ENCODE measurements at places on chromosomes 16 and 17.

DNA sequence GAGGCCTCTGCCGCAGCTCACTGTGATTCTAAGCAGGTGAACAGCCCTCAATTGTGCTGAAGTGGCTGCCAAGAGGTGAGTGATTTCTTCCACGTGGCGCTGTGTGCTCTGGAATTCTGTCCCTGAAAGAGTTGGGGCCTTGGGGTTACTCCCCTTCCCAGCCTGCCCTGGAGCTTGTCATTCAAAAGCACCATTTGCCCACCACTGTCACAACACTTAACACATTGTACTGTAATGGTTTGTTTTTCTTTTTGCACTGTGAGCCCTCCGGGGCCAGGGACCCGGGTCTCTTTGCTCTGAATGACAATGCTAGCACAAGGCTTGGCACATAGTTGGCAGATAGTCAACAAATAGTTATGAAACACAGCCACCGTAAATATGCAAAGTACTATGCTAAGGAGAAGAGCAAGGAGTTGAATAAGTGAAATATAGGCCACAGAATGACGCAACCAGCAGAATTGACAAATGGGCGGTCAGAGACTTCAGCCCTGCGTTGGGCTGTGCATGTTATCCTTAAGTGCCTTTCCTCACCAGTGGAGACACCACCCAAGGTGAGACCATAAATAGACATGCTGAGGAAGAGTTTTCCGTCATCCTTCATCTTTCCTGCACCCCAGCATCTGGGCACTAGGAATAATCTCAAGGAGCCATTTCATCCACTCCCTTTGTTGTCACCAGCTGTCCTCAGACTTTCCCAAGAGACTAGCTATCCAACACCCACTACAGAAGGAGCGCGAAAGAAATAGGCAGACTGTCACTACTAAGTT lies 112.0 kb upstream of the DNAH9 start:
- DNase-seq = no peak

DNA sequence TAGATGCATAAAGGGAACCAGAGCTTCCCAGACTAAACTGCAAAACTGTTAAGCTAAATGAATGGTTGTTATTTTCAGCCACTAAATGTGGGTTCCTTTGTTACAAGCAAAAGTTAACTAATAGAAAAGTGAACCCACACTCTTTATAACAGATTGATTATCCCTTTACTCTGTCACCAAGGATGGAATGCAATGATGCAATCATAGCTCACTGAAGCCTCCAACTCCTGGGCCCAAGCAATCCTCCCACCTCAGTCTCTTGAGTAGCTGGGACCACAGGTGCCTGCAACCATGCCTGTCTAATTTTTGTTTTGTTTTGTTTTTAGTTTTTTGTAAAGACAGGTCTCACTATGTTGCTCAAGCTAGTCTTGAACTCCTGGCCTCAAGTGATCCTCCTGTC lies 6.5 kb downstream of the KRT9 start:
- DNase-seq = no peak

DNA sequence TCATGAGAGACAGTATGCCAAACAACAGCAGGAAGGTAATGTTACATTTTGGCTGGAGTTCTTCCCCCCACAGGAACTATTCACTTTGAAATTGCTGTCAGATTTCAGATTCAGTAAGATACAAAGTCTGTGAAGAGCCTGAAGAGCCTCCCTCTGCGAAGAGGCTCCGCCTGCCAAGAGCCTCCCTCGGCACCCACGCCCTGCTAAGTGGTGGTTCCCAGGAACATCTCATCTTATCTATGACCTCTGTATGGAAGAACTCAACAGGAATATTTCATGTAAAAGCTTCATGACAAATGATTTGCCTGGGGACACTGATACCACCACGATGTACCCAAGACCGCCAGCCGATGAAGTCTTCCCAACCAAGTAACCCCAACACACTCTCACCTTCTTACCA lies 3.2 kb downstream of the ZC3H7A start:
- no peak for DNase-seq

DNA sequence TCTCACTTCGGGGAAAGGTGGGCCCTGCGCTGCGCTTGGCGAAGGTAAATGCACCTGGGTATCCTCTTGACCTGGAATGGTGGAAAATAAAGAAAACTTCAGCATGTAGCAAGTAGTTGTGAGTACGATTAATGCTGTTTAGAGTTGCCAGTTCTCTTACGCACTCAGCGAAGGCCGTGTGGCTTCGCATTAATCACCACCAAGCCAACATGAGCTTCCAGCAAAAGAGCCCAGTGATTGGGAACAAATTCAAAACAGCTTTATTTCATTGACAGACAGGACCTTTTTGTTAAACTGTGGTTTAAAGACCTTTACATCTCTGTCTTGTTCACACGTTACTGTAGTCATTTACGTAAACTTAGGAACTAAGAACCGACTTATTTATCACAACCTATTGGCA lies 531.4 kb downstream of the MAF start:
- no peak for DNase-seq

GRCh38 chr16:31365131-31365865 lies 10.3 kb downstream of the ITGAX start:
- DNase-seq = peak; percentile 57

DNA sequence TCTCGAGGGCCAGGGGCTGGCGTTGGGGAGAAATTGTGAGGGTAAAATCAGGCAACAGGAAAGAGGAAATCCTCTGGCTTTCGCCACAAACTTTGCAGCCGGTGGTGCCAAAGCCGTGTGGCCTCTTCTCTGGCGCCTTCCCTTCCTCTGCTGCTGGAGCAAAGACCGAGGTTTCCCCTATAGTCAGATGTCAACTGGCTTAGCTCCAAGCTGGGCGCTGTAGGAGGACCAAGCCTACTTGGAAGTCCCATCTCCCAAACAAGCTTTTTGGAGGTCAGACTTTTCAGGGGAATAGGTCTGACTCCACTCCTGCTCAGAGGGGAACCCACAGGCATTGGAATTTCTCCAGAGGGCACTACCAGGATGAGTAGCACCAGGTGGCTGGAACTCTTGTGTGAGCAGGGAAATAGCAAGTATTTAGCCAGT lies 5.0 kb downstream of the IGFBP4 start:
- no peak for DNase-seq

DNA sequence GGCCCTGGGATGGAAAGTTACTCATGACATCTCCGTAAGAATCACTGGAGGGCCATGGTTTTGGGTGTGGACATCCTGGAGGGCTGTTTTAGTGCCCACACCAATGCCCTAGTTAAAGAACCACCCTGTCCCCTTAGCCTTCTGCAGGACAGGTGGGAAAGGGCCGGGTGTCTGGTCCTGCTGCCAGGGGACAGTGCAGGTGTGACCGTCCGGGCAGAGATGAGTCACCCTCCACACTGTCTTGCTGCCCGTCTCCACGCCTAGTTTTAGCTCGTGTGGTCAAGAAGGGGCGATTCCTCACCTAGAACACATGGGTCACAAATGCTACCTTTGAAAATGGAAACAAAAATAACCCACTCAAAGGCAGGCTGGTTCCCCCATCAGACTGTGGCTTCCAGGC lies 17.0 kb downstream of the CEP295NL start:
- DNase-seq = no peak

DNA sequence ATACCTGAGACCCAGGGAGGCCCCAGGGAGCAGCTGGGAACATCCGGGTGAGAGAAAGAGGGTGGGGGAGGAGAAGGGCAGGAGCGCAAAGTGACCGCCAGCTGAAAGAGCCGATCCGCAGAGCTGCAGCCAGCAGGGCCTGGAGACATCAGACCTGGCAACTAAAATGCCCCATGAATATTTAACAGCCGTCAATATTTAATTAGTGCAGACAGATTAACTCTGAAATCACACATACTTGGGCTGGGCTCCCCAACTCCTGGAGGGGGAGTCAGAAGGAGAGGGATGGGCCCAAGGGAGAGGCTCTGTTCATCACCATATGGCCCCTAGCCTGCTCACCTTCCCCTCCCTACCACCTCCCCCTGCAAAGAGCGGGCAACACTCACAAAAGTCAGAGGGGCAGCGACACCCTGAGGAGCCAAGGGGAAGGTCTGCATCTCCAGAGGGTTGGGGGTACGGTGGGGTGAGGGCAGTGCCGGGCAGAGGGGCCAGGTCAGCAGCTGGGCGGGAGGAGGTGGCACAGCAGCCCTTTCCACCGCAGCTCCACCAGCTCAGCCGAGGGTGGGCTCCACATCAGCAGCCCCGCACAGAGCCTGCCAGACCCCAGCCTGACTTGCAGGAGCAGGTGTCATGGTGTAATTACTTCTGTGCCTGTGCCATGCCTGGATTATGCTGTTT lies 61.9 kb upstream of the CCL1 start:
- no peak for DNase-seq

DNA sequence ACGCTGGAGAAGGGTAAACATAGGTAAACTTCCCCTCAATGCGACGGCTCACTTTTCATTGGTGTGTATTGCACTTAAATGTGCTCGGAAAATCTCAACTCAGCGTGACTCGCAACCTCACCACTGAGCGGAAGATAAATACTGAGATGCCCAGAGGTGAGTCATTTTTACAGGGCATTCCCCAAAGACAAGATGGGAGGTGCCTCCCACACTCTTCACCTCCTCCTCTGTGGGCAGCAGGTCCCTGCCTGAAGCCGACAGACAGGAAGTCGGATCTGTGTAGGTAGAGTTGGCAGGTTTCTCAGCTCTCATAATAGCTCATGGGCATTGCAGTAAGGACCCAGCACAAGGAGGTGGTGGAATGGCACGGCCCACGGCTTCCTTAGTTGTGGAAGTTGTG lies 274.6 kb upstream of the HSBP1 start:
- no peak for DNase-seq

GRCh38 chr17:8153957-8154607 lies 1.9 kb upstream of the PER1 start:
- DNase-seq = peak; percentile 64

- DNase-seq = no peak
Observed at GRCh38 chr16:52440248-52440647, 106.7 kb downstream of the TOX3 start.

- no peak for DNase-seq
Observed at GRCh38 chr16:50741225-50741780, 583 bp upstream of the CYLD start.

GRCh38 chr17:3929181-3929580 lies 12.9 kb upstream of the P2RX1 start:
- DNase-seq = no peak

GRCh38 chr17:17723354-17724261 lies 42.4 kb downstream of the RAI1 start:
- peak; percentile 62 for DNase-seq

- no peak for DNase-seq
Observed at GRCh38 chr17:72614871-72615626, 477.4 kb downstream of the SLC39A11 start.

DNA sequence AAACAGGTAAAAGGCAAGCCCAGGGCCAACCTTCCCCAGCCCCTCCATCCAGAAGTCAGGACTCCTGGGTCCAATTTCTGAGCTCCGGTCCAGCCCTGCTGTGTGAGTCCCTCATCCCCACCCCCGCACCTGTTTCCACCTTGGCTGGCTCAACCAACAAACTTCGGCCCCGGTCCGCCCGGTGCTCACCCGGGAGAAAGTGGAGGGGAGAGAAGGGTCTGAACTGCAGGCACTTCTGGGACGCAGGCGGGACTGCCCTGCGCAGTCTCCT lies 541 bp downstream of the RHBDF2 start:
- DNase-seq = peak; percentile 40

- no peak for DNase-seq
Observed at GRCh38 chr16:11571549-11571948, 15.2 kb downstream of the LITAF start.

GRCh38 chr16:81693041-81693743 lies 85.9 kb upstream of the PLCG2 start:
- DNase-seq = no peak

- no peak for DNase-seq
Observed at GRCh38 chr17:6453279-6454024, 9.2 kb downstream of the PIMREG start.

DNA sequence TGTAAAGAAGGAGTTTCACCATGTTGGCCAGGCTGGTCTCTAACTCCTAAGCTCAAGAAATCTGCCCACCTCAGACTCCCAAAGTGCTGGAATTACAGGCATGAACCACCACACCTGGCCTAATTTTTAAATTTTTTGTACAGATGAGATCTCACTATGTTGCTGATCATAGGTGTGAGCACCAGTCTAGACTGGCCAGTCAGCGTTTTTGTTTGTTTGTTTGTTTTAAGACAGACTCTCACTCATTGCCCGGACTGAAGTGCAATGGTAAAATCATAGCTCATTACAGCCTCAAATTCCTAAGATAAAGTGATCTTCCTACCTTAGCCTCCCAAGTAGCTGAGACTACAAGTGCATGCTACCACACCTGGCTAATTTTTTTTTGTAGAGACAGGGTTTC lies 38.0 kb upstream of the TAOK1 start:
- DNase-seq = no peak

DNA sequence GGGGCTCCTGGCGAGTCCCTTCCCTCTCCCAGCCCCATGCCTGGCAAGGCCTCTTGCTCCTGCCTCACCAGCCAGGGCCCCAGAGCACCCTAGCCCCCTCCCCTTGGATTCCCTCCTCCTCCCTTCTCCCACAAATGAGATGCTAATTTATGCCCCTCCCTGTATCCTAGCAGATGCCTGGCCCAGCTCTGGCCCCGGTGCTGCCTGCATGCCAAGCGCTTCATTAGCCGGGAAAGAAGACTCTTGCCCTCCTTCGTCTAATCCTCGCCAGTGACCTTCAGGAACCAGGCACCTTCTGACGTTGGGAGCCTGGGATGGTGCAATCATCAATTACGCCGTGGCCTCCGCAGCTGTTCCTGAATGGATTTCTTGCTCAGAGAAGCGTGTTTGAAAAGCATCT lies 127.8 kb downstream of the SDK2 start:
- no peak for DNase-seq

GRCh38 chr16:83744441-83744981 lies 63.3 kb upstream of the HSBP1 start:
- peak; percentile 49 for DNase-seq

- no peak for DNase-seq
Observed at GRCh38 chr16:25298165-25298872, 40.7 kb upstream of the ZKSCAN2 start.

DNA sequence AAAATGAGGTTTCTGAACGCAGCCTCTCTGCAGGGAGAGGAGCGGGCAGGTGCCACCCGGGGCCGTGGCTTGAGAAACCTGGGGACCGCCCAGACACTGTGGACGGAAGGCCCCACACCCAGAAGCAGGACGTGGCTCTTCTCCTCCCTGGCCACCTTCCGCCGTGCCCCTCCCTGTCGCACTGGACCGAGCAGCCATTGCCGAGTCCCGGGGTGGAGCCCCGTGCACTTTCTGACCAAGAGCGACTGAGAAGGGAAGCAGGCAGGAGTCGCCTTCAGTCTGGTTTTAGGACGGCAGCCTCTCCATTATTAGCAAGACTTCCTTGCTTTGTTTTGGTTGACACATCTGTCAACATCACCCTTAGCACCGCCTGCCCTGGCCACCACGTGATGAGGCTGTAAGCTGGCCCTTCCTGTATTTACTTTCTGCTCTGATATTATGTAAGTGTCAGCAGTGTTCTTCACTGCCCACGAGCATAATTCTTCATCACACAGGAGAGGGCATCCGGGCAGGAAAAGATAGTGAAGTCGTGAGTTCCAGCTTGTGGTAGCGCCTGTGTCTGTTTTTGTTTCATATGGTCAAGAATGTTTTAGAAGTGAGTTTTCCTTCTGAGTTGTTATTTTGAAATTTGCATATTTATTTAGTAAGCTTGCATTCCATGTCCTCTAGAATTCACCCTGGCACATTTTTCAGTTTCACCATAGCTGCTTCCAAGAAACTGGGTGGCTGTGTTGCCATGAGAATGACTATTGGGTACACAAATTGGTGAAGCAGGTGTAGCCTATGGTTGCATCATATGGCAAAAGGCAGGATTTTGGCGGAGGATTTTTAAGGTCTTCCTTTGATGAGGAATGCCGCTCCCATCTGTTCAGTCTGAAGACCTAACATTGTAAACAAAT lies 1.0 kb downstream of the HERPUD1 start:
- DNase-seq = peak; percentile 40

GRCh38 chr17:62781356-62781755 lies 26.8 kb downstream of the MARCHF10 start:
- no peak for DNase-seq

Measured in GM10248 (cell line).